Choroid plexus epithelial cell (primary cell): ENCODE measurements at places on chromosomes 1 and 21.

DNA sequence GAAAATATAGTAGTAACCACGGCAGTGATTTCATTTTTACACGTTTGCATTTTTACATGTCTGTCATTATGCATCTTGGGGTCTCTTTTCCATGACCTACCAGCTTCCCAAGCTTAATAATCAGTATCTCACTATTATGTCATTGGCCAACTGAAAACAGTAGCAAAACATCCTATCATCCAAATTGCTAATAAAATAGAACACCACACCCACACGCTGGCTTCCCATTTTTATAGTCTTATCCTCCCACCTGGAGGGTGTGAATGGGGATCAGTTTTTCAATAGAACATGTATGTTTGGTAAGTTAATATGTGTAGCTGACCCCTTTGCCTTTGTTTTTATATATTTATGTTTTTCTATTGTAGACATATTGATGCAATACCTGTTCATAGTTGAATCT is 11.8 kb downstream of the TFF3 start:
- no peak for DNase-seq

- DNase-seq = no peak
Measured at GRCh38 chr1:45730075-45730779, 20.2 kb downstream of the IPP start.

DNA sequence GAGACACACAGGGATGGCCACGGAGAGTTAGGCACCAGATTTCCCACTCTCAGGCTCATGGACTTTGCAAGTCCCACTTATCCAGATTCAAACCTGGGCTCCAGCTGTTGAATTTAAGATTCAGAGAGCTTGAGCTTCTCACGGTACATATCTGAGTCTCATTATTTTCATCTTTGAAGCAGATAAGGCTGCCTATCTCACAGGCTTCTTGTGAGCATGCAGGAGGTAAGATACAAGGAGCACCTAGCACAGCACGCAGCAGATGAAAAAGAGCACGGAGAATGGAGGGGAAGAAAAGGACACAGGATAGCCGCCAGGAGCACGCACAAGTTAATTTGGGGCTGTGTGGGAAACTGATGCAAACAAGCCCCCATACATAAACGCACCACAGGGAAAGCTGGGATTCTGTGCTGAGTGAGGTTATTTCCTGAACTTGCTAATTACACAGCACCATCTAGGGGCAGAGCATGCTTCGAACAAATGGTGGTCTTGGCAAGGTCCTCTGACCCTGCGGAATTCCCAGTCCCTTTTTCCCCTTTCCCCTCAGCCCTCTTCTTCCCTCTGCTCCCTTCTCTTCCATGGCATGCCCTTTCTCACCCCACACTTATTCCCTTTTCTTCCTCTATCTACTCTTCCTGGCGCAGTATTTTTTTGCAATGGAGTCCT is 134.7 kb upstream of the VANGL1 start:
- peak; percentile 74 for DNase-seq

DNA sequence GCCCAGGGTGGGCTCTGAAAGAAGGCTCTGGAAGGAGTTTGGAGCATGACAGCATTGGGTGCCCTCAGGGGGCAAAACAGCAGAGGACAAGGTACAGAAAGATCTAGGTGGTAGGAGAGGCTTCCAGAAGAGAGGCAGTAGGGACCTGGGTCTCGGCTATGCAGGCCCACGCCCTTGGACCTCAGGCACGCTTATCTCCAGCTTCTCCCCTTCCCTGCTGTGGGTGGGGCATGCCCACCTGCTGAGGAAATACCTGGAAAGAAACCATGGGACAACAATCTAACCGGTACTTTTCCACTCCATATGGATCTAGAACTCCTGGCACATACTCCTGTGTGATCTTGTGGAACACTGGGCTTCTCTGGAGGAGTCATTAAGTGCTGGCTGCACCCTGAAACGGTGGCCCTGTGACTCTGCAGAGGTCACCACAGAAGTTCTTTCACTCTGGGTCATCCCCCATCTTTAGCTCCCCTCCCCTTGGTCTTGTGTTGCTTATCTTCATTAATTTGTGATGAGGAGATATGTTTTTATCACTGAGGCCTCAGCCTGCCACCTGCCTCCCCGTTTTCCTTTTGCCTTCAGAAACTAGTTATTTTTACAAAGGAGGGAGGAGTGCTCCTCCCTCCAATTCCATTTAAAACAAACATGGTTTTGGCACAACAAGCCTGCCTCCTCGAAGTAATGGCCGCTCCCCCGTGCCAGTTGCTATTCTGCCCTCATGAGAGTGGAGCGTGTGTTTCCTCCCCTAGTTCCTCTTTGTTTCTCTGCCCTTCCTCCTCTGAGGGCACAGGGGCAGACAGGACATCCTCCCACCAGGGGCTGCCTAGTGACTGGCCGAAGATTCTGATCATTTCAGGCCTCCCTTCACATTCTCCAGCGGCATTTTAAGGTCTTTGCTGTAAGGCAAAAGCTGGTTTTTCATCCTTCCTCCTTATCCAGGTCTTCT is 78.0 kb upstream of the ATP5PO start:
- no peak for DNase-seq

- DNase-seq = no peak
Measured at GRCh38 chr1:222061711-222062359, 319.9 kb upstream of the DUSP10 start.

- no peak for DNase-seq
Measured at GRCh38 chr1:186502087-186502486, 41.2 kb upstream of the PDC start.

DNA sequence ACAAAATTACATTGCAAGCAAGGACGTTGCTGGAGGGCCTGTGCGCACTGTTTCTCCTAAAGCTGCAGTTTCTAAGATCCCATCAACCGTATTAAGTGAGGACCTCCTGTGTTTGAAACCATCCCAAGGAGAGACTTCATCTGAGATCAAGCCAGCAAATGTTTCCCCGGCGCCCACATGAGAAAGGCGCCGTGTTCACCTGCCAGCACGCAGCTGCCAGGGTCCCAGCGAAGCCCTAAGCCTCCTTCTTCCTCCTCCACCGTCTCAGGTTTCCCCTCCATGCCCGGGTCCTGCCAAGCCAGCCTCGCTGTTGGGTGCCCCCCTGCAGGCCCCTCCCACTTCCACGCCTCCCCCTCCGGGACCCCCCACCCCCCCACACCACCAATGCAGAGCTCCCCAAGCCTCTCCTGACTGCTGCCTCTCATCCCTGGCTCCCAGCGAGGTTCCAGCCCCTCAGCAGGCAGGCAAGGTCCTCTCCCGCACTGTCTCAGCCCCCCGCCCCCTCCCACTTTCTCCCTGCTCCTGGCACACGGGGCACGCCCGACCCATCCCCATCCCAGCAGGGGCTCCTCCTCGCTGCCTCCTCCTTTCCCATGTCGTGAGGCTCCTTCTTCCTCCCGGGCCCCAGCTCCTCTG is 8.6 kb upstream of the TFF1 start:
- DNase-seq = no peak

DNA sequence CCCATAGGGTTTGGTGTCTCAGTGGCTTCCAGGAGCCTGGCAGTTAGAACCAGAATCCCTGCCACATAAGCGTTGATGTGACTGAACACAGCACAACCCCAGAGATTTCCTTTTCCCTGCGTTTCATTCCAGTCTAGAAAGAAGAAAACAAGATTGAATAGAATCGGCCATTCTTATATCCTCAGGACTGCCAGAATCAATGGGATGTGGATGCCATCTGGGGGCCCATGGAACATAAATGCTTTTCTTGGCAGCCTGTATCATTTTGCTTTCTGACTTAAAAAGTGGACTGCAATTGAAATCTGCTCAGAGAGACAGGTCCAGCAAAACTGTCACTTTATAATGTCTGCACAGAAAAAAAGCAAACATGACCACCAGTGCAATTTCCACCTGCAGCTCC is 80.3 kb downstream of the DISC1 start:
- no peak for DNase-seq

DNA sequence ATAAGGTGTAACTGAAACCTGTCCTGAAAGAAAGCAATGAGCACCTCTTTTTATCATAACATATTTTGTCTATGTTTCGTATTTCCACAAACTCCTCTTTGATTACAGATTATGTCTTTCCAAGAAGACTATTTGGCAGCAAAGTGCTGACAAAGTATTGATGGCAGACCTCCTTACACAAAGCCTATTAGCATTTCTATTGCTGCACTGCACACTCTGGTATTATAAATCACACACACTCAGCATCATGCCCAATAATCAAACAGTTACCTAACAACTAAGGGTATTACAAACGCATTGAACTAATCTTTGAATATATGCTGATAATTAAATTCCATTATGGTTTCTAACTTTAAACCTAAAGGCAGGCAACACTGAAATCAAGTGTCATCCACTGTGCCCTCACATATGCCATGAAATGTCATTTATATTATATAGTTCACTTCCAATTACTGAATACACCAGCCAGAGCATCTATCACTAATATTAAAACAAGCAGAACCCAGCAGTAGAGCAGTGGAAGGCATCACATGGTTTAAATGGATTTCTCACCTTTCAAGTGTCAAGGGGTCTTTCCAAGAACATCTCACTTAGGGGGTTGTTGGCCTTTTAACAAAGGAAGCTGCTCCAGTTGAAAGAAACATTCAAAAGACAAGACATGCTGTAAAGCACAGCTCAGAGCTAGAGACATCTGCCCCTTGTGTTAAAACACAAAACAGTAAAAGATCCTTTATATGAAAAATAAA is 239.1 kb downstream of the RERE start:
- no peak for DNase-seq

GRCh38 chr1:66371233-66372005 is 162.5 kb upstream of the SGIP1 start:
- DNase-seq = peak; percentile 85

GRCh38 chr1:52028328-52028727 is 5.3 kb downstream of the KTI12 start:
- DNase-seq = no peak

- no peak for DNase-seq
Measured at GRCh38 chr1:21046132-21046531, 130.6 kb downstream of the EIF4G3 start.

DNA sequence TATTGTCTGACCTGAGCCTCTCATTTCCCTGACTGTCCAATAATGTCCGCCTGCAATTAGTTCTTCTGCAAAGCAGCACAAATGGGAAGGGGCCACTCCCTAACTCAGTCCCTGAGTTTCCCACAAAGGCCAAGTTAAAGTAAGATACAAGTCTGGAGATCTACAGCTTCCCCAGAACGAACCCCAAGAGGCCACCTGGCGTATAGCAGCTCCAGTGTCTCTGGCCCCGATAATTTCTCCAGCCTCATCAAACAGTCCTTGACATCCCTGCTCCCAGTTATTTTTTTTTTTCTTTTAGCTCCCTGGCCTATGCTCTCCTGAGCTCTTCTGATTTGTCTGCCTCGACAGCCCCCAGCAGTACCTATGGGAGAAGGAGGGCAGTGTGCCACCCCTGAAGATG is 8.1 kb upstream of the ACKR1 start:
- DNase-seq = peak; percentile 14

- DNase-seq = peak; percentile 52
Measured at GRCh38 chr21:29481641-29482040, 182.9 kb downstream of the BACH1 start.

GRCh38 chr1:87501738-87502137 is 173.1 kb downstream of the LMO4 start:
- peak; percentile 48 for DNase-seq

GRCh38 chr1:92038695-92039346 is 9.0 kb downstream of the EPHX4 start:
- DNase-seq = peak; percentile 28

- peak; percentile 9 for DNase-seq
Measured at GRCh38 chr1:174077749-174078490, 55.8 kb upstream of the RC3H1 start.

DNA sequence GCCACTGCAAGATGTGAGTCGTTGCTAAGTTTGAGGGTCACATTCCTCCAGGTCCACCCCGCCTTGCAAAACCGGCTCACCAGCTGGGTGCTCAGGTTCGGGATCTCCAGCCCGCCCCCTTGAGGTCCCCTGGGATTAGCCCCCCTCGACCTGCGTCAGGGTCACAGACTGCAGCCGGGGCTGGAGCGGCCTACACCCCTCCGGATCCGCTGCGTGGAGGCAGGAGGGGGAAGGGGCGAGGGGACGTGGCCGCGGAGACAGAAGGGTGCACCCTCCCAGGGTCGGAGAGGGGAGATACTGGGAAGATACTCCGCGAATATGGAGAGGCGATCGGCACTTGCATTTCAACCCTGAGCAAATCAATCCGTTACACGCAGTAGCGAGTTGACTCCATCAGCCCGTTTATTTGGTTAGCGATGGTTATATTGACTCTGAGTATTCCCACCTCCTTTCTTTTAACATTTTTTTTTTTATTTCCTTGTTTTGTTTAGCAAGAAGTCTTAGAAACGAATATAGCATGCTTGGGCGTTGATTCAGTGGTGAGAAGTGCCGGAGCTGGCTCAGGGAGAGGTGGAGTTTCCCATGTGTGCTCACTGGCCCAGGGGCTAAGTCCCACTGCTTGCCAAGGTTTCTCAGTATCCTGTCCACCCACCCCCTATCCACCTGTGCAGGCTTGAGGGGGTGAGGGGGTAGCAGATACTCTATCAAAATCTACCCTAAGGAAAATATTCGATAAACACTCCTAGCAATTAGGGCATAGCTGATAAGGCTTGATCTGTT is 997 bp downstream of the IFNAR2 start:
- DNase-seq = peak; percentile 73

DNA sequence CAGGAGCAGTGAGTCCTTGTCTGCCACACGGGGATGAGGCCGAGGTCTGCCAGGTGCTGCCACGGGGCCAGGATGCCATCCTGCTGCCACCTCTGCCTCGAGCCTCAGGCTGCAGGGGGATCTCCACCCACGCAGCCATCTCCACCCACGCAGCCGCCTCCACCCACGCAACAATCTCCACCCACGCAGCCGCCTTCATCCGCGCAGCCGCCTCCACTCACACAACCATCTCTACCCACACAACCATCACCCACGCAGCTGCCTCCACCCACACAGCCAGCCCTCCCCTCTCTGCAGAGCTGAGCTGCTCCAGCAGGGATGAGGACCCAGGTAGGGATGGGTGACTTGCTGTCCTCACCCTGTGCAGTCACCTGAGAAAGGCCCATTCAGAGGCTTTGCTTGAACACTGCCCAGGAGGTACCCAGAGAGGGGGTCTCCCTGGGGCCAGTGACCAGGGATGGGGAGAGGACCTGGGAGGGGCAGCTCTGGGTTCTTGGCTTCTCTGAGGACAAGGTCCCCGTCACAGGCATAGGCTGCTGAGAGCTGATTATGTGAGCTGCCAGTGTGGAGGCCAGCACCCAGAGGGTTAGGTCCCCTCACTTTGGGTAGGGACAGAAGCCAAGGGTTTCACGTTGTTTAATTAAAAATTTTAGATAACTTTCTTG is 46.6 kb upstream of the TTC34 start:
- DNase-seq = no peak

DNA sequence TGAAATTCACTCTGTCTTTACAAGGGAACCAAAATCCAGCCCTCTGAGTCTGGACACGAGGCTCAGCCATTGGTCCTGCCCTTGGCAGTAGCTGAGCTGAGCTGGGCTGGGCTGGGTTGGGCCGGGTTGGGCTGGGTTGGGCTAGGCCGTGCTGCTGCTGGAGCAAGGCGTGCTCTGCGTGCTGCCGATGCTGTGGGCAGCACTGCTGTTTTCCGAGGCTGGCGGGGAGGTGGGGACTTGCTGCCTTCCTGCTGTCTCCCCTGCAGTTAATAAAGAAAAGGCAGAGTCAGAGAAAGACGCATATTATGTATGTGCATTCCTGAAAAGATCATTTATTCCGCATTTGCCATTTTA is 182.9 kb downstream of the CDC7 start:
- no peak for DNase-seq
